ENCODE measurements at places on chromosomes 16 and 17. TPM values are rescaled to one million over a fixed set of nuclear protein-coding genes. Genes with fewer than 3 reads are reported as not detected.

- no peak for DNase-seq
These were observed 113.3 kb downstream of the UTP18 start for GRCh38 chr17:51373489-51374152.

DNA sequence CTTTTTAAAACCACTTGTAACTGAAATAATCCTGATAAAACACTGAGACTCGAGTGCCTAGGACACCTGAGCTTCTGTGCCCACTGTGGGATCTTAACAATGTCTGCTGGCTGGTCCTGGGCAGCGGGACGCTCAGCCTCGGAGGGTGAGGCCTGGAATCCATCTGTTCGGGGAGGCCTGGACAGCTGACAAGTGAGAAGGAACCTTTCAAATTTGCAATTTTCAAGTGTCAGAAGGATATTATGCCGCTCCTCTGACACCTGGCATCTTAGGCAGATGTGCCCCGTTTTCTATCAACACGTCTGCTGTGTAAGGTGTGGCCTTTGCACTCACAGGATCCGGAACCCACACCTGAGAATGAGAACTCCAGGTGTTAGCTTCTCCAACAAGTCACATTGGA, 33.1 kb upstream of the C16orf78 start:
- peak; percentile 13 for DNase-seq

- DNase-seq = no peak
These were observed 84.0 kb downstream of the ABR start for GRCh38 chr17:1095853-1096173.

GRCh38 chr17:49928837-49929475, 40.0 kb upstream of the DLX4 start:
- no peak for DNase-seq

DNA sequence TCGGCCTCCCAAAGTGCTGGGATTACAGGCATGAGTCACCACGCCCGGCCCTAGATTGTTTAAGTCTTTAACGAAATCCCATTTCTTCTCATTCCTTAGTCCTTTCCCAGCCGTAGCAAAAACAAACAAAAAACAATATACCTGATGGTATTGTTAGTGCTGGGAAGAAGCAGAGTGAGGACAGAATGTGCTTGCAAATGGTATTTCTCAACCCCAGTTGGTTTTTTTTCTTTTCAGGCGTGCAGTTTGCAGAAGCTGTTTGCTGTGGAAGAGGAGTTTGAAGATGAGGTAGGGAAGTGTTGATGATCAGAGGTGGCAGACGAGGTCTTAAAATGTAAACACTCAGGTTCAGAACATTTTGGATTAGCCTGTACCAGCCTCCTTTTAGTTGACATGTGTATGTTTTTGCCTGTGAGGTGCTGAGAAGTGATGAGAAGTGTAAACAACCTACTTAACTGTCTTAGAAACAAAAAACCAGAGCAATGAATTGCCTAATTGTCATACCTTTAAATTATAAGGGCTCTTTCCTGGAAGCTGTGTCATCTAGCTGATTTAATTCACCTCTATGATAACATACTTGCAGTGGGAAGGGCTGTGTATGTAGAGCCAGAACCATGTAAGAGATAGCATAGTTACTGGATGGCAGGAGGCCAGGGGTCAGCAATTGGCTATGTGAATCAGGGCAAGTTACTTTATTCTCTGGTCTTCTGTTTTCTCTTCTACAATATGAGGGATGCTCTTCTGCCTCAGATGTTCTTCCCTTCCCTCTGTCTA, 3.4 kb downstream of the HROB start:
- no peak for DNase-seq

The MYOCD gene
- total RNA-seq = 0.05 TPM

DNA sequence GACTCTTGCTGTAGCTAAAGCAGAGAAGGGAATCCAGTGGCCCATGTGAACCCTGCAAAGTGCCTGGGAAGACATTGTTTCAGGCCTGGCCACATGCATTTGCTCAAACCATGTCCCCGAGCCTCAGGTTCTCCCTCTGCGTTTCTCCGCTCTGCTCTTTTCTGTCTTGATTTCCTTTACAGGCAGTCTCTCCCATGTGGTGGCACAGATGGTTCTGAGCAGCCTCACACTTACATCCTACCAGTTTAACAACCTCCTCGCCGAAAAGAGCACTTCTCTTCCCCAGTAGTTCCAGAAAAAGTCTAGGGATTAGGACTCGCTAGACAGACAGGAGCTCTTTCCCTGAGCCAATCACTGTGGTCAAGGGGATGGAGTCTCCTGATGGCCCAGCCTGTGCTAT, 28.3 kb upstream of the MYH10 start:
- DNase-seq = no peak

DNA sequence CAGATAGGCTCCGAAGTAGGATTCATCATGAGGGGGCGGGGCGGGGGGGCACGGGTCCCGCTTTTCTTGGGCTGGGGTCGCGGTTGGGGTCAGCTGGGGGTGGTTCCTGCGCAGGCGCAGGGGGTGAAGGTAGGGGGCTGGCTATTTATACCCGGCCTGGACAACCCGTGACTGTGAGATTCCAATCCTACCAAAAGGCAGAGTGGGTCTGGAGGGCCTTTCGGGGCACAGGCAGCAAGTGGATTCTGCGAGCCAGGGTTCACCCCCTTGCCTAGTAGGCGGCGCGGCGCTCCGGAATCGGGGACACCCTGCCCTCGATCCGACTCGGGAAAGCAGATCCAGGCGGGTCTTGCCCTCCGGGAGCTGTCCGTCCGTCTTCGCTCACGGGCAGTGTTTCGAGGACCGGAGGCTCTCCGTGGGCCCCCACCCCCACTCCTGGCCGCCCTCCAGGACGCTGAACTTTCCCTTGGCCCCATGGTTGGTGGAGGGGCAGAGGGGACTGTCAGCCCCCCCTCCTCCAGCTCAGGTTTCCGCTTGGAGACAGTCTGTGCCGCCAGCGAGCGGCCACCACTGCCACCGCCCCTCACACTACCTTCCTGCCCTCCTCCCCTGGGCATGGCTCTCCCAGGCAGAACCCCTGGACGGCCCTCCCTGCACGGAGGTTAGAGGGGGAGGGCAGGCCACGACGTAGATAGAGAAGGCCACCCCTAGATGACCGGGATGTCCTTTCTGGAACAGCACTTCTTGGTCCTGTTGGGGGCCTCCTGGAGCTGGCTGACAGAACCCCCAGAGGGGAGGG, 634 bp downstream of the SLC2A4 start:
- peak; percentile 71 for DNase-seq
